Activated naive CD8-positive, alpha-beta T cell treated with anti-CD3 and anti-CD28 coated beads, Interleukin-2, amount 50 U/mL, for 24 hours (primary cell): ENCODE measurements at places on chromosomes 4 and X.

- DNase-seq = no peak
Observed at GRCh38 chrX:102833136-102833535, 103.9 kb upstream of the RAB40AL start.

DNA sequence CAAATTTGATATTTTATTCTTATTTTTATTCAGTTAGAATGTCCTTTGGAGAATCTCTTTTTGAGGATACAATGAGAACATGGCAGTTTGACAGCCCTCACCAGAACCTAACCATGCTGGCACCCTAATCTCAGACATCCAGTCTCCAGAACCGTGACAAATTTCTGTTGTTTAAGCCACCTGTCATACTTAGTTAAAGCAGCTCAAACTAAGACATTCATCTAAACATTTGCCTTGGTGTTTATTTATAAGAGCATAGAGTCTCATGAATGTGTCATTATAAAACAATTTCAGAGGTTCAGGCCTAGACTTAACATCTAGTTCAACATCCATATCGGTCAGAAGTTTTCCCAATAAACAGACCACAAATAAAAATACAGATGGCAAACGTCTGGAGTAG, 125.1 kb upstream of the FUNDC1 start:
- DNase-seq = no peak

GRCh38 chr4:172709376-172709775, 459.2 kb upstream of the GALNT7 start:
- no peak for DNase-seq

DNA sequence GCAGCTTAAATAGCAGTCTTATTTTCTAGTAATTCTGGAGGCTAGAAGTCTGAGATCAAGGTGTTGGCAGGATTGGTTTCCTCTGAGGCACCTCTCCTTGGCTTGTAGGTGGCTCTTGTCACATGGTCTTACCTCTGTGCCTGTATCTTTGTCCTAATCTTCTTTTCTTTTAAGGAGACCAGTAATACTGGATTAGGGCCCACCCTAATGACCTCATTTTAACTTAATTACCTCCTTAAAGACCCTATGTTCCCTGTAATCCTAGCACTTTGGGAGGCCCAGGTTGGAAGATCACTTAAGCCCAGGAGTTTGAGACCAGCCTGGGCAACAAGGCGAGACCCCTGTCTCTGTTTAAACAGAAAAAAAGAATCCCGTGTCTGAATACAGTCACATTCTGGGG, 38.9 kb downstream of the ARHGAP10 start:
- DNase-seq = no peak

GRCh38 chr4:35525192-35525978, 718.9 kb downstream of the ARAP2 start:
- DNase-seq = no peak

- DNase-seq = no peak
Observed at GRCh38 chrX:11040405-11040804, 70.7 kb upstream of the HCCS start.

GRCh38 chr4:123121241-123121907, 199.0 kb upstream of the NUDT6 start:
- DNase-seq = no peak

- no peak for DNase-seq
Observed at GRCh38 chr4:181021213-181021612, 1222.0 kb upstream of the TENM3 start.

GRCh38 chrX:123477673-123478072, 255.2 kb downstream of the THOC2 start:
- DNase-seq = no peak
